Germinal center (tissue), 1 donor: ENCODE measurements at places on chromosomes 12 and 14.

DNA sequence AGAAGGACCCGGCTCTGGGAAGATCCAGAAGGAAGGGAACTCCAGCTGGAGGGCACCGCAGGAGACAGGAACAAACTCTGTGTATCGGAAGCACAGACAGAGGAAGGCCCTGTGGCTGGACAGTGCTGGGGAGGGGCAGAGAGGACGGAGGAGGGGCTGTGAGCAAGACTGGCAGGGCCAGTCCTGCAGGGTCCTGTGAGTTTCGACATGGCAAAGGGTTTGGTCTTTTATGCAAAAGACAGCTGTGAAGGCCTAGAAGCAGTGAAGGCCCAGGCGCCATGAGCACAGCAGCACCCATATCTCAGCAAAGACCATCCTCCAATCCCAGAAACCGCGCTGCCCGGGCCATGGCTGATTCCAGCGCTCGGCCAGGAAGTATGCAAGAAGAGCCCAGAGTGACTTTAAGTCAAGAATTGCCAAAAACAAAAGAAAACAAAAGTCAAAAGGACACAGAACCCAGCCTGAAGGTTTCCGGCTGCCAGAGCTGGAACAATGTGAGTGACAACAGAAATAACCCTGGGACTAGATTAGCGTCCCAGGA is 126.5 kb downstream of the NCOR2 start:
- DNase-seq, result no peak

DNA sequence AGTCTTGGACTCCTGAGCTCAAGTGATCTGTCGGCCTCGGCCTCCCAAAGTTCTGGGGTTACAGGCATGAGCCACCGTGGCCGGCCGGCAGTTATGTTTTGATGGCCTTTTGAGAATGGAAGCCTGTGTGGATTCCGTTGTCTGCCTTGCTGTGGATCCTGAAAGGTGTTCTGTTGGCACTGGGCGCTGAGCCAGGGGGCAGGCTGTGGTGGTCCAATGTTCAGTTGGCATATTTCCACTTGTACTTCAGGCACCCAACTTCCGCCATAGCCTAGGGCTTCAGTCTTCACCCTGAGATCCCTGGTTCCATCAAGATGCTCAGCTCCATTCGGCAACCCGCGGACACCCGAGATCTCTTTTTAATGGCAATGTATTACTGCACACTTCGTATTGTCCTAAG is 6.3 kb upstream of the RPLP0 start:
- DNase-seq, result no peak

DNA sequence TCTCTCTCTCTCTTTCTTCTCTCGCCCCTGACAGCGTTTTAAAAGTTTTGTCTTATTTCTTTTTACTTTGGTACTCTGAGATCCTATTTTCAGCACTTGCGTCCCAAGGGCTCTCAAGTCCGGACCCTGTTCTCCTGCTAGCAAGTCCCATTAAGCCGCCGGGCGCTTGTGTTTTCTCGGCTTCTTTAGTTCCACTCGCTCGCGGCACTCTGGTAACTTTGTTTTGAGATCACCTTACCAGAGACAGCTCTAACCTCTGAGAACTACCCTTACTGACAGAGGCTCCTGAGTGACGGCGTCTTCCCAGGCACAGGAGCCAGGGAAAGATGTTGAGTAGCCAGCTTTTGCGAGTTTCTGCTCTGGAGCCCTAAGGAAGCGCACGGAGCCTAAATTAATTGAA is 2.7 kb upstream of the MYF5 start:
- no peak for DNase-seq

DNA sequence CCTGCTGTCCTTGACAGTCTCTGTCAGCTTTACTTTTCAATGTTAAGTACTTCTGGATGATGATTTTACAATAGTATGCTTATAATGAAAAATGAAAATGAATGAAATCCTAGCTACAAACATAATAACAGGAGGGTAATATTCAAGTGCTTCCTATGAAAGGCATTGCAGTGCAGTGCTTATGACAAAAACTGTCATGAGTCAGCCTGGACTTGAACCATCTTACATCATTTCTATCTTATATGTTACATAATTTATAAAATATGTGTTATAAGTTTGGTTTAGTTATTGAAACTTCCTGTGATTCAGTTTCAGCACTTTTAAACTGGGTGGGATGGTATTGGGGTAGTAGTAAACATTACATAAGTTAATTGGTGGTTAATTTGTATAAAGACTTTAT is 451.7 kb downstream of the TMEM117 start:
- DNase-seq, result no peak

- no peak for DNase-seq
Observed at GRCh38 chr14:89276424-89276975, 140.5 kb downstream of the FOXN3 start.

DNA sequence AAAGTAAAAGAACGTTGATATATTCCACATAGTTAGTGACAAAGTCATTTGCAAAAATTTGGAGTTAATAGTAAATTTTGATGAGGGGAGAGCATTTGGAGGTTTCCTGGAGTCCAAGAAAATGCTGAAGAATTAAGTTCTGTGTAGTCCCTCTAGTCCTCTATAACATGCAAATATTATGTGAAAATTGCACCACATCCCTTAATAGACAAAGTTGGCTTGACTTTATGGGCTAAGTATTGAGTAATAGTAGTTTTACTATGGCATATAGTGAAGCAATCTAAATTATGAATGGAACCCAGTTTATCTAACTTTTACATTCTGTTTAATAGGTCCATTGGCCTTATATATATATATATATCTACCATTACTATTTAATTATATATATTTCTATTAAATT is 66.4 kb upstream of the DCN start:
- no peak for DNase-seq

DNA sequence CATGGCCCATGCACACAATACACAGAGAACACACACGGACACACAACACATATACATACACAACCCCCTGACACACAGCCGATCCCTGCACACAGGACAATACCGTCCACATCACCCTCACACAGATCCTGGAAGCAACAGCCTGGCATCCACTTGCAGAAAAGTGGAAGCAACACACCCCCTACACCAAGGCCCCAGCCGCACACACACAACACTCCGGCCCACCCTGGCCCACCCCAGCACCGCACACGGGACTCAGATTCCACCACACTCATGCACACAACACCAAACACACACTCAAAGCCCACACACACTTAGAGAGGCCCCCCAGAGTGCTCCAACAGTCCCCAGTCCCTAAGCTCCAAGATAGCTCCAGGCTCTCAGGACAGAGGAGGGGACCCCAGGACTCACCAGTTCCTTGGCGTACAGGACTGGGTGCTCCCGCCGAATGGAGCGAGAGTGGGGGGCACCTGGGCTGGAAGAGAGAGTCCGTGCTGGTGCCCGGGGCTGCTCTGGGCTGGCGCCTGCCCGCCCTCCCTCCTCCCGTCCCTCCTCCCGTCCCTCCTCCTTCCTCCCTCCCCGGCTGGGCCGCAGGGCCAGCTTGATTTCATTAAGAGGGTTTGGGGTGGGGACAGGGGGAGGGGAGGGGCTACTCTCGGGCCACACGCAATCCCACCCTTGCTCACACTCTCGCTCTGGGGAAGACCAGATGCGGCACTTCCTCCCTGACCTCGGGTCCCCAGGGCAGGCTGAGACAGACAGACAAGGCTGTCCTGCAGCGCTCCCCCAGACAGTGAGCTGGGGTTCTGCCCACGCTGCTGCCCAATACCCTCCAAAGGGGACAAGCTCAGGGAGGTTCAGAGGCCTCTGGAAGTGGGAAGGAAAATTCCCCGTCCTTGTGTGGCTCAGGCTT is at the start of gene TMEM119:
TSS of gene TMEM119 (minus strand) at position 526 of the 913 bp plus-strand sequence. CDS start 5,701 bp downstream, outside the sequence.
- DNase-seq, result no peak

GRCh38 chr12:47910486-47910885 is 5.7 kb upstream of the VDR start:
- no peak for DNase-seq

- DNase-seq, result no peak
Observed at GRCh38 chr14:102212845-102213244, 73.1 kb downstream of the WDR20 start.

DNA sequence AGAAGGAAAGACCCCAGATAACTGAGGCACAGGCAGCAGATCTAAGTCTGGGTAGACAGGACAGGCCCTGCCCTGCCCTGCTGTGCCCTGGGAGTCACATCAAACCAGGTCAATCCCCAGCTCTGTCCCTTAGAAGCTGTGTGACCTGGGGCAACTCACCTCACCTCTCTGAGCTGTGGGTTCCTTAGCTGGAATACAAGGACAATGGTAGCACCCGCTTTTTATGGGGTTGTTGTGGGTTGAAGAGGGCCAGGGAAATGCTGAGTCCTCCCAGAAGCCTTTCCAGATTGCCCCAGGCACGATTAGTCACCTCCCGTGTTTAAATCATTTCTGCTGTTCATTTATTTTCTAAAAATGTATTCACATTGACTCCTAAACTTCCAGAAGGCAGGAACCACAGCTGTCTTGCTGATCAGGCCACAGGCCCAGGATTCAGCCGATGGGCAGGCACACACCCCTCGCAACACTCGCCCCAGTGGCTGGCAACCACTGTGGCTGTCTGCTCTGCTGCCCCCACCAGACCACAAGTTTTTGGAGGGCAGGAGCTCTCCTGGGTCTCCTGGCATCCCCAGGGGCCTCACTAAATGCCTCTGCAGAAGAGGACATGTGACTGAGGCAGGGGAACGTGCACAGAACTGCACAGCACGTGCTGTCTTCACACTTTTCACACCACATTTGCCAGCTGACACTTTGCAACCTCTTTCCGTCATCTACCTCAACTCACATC is 3.0 kb downstream of the SELPLG start:
- no peak for DNase-seq

GRCh38 chr14:96233661-96234060 is 22.3 kb upstream of the BDKRB1 start:
- DNase-seq, result no peak

DNA sequence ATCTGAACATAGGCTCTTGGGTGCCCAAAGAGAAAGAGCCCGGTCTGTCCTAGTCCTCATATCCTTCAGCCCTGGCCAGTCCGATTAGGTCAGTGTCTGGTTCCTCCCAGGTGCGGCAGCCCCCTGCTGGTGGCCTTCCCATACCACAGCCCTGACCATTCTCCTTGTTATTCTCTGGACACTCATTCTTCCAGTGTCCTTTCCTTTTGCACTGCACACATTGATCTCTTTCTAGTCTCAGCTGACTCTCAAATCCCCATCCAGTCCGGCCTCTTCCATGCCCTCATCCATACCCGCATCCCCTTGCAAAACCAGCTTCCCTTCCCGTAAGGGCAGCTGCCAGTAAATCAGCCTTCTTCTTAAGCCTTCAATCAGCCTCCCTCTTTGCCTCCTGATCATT is 1316.3 kb downstream of the TMEM121 start:
- DNase-seq, result no peak

DNA sequence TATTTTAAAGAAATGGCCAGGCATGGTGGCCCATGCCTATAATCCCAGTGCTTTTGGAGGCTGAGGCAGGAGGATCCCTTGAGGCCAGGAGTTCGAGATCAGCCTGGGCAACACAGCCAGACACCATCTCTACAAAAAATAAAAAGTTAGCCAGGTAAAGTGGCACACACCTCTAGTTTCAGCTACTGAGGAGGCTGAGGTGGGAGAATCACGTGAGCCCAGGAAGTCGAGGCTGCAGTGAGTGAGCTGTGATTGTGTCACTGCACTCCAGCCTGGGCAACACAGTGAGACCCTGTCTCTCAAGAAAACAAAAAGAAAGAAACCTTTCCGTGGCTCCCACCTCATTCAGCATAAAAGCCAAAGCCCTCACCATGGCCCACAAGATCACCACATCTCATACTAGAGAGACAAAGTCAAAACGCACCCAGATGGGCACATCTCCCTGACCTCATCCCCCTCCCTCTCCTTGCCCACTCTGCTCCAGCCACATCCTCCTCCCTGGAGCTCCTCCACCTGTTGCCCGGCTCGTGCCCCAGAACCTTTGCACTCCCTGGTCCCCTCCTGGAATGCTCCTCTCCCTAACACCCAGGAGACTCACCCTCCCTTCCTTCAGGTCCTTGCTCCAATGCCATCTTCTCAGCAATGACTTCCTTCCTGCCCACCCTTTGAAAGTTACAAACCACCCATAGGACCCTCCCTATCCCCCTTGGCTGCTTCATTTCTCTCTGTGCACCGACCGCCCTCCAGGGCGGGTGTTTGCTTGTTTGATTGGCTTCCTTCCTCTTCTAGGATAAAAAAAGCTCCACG is 4.8 kb upstream of the SCARB1 start:
- DNase-seq, result no peak

DNA sequence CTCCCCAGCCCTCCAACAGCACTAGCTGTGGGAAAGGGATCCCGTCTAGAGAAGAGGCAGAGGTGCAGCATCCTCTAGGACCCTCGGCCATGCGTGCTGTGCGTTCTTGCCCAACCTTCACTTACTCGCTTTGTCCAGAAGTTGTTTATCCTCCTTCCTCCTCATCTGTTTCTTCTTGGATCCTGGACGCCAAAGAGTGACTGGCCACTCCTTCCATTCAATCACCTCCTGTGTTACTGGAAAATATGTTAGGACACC is 140.5 kb downstream of the ZFP36L1 start:
- DNase-seq, result no peak

DNA sequence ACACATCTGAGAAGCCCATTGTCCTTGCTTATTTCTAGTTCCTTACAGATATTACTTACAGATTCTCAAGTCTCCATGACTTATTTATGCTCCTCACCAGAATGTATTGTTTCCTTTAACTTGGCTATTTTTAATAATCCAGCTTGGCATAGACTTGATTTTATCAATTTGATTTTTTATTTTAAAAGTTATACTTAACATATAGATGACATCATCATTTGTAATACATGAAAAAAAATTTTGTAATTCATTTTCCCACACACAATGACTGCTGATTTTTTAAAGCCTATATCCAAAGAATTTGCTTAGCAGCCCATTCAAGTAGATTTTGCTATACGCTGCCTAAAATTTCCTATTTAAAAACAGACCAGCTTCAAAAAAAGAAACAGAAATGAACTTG is 39.8 kb downstream of the PTPRR start:
- no peak for DNase-seq

- no peak for DNase-seq
Observed at GRCh38 chr12:4084573-4084972, 189.0 kb upstream of the CCND2 start.

GRCh38 chr14:73125169-73125588 is 11.1 kb upstream of the PSEN1 start:
- no peak for DNase-seq
